ENCODE measurements at places on chromosomes 1 and 21.
A peak's percentile ranks its signal among the peaks of the same experiment; 100 is the strongest.

GRCh38 chr1:147598621-147599361 lies 57.5 kb downstream of the BCL9 start:
- no peak for DNase-seq

GRCh38 chr1:8097077-8097799 lies 71.1 kb upstream of the ERRFI1 start:
- peak; percentile 66 for DNase-seq

DNA sequence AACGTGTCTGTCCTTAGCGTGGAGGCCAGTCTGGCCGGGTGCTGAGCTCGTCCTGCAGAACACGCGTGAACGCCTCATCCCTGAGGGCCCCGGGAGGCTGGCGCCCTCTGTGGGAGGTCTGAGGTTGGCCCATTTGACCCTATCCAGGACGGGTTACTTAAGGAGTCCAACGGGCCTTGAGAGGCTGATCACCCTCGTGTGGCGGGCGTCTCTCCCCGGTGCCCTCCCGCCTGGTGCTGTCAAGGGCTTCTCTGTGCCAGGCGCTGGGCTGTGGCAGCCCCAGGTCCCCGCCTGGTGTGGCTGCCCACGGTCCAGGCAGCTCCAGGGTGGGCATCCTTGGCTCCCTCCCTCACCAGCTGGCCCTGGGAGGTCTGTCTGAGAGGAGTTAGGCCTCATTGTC lies 9.7 kb downstream of the SKI start:
- no peak for DNase-seq

- no peak for DNase-seq
Observed at GRCh38 chr1:168673974-168674683, 54.9 kb downstream of the DPT start.

- DNase-seq, result no peak
Observed at GRCh38 chr1:204380293-204380831, 20.6 kb upstream of the PLEKHA6 start.

- no peak for DNase-seq
Observed at GRCh38 chr21:45416620-45417019, 11.7 kb downstream of the COL18A1 start.

DNA sequence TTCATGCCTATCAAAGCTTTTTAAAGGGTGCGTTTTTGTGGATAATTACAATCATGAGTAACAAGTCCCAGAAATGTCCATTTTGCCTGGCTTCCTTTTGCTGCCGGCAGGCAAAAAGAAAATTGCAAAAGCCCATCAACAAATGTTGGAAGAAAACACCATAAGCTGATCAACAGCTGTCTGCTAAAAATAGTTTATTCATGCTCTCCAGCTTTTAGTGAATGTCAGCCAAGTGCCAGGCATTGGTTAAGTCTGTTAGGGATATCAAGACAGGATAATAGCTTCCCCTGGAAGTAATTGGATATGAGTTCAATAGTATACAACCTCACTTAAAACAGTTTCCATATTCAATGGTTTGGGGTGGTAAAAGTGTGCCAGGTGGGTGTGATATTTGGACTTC lies 13.6 kb upstream of the AGMAT start:
- DNase-seq, result no peak

GRCh38 chr1:211761400-211761799 lies 69.2 kb downstream of the LPGAT1 start:
- DNase-seq, result no peak

- no peak for DNase-seq
Observed at GRCh38 chr1:22971611-22972405, 858 bp downstream of the LACTBL1 start.

DNA sequence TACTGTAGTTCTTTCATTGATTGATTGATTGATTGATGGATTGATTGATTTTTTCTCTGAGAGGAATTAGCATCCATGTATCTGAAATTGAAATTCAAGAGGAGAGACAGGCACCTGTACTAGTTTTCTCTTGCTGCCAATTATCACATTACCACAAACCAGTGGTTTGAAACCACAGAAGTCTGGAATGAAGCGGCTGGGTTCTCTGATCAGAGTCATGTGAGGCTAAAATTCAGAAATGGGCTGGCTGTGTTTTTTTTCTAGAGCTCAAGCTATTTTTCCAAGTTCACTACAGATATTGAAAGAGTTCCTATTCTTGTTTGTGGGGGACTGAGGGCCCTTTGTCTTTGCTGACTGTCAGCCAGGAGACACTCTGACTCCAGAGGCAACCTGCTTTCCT lies 10.0 kb downstream of the NBPF3 start:
- no peak for DNase-seq

DNA sequence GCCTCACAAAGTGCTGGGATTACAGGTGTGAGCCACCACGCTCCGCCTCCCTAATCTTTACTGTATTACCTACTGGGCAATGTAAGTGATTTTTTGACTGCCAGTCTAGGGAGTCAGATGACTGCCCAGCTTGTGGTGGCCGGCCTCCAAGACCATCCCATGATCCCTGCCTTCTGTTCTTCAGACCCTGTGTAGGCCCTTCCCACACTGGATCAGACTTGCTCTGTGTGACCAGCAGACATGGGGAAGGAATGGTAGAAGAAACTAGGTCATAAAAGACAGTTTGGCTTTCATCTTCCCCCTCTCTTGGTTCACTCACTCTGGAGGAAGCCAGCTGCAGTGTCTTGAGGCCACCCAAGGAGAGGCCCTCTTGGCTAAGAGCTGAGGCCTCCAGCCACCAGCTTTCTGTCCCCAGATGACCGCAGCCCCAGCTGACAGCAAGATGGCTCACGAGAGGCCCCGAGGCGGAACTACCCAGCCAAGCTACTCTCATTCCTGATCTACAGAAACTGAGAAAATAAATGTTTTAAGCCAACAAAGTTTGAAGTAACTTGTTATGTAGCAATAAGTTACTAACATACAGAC lies 14.5 kb upstream of the CBR3 start:
- DNase-seq, result no peak

- DNase-seq, result no peak
Observed at GRCh38 chr1:196502437-196502836, 105.8 kb downstream of the KCNT2 start.

GRCh38 chr1:213017447-213018273 lies 2.0 kb upstream of the ANGEL2 start:
- DNase-seq, result no peak

- DNase-seq, result no peak
Observed at GRCh38 chr1:225710804-225711203, 57.9 kb upstream of the ENAH start.

DNA sequence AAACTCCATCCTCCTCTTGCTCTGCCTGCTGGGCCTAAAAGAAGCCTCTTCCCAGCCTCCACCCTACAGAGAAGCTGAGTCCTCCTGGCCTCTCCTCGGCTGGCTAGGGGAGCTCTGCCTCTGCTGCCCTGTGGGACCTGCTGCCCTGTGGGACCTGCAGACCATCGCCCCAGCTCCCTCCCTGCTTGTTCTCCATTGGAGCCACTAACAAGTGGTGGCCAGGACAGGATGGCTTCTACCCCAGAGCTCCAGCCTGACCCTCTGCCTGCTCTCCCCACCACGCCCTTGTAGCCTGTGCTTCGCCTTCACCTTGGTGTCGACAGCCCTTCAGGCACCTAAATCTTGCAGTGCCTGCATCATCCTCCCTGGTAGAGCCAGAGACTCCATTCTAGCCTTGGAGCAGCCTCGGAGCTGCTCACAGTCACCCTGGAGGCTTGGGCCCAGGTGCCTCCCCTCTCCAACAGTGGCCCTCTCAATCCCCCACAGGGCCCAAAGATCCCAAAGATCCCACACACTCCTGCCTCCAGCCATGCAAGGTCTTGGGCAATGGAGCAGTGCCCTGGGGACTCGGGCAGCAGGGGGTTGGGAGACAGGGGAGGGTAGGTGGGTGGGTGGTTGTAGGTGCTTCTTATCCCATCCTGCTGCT lies 3.0 kb downstream of the EPS8L3 start:
- no peak for DNase-seq

DNA sequence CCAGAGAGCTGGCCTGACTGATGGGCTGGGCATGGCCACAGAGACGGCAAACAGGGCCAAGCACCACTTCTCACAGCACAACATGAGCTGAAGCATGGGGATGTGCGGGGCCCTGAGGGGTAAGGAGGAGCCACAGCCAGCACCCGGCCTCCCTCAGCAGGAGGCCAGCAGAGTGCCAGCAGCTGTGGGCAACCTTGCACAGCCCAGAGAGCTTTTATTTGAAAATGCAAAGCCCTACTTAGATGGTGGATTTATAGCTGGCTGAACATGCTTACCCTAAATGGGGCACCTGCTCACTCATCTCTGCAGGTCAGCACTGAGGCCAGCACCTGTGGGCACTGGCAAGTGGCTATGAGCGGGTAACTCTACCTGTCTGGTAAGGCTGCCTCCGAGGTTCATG lies 44.1 kb downstream of the SLC66A1 start:
- no peak for DNase-seq

GRCh38 chr1:160916666-160917065 lies 31.7 kb upstream of the ITLN1 start:
- DNase-seq, result no peak

GRCh38 chr21:17139696-17140095 lies 373.1 kb upstream of the CXADR start:
- DNase-seq, result no peak

DNA sequence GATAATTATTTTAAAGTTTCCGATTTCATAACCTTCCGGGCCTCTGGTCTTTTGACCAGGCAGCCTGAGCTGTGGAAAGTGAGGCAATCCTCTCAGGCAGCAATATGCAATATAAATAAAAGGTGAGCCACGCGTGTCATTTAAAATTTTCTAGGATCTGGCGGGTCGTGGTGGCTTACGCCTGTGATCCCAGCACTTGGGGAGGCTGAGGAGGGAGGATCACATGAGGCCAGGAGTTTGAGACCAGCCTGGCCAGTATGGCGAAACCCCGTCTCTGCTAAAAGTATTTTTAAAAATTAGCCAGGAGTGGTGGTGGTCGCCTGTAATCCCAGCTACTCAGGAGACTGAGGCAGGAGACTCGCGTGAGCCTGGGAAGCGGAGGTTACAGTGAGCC lies 546 bp upstream of the ZNF695 start:
- DNase-seq, result no peak

GRCh38 chr1:80962564-80962963 lies 838.2 kb upstream of the ADGRL2 start:
- no peak for DNase-seq

- DNase-seq, result no peak
Observed at GRCh38 chr1:203327684-203328457, 22.6 kb downstream of the BTG2 start.

DNA sequence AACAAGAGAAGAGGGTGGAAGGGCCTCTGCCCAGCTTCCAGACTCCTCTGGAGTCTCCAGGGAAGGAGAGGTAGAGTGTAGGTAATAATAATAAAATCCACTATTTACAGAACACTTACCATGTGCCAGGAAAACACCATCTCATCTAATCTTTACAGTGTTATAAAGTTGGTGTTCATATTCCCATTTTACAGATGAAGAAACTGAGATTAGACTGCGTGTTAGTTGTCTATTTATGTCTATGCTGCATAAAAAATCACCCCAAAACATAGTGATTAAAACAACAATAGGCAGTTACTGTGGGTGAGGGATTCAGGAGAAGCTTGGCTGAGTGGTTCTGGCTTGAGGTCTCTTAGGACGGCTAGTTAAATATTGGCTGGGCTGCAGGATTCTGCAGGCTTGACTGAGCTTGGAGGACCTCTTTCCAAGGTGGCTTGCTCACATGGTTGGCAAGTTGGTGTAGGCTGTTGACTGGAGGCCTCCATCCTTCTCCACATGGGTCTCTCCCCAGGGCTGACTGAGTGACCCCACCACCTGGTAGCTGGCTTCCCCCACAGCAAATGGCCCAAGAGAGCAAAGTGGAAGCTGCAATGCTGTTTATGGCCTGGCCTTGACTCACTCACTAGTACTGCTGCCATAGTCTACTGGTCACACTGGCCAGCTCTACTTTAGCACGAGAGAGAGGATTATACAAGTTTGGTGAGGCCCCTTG lies 6.5 kb upstream of the ALX3 start:
- no peak for DNase-seq

GRCh38 chr1:171127501-171127900 lies 36.8 kb downstream of the FMO3 start:
- no peak for DNase-seq

GRCh38 chr1:243553090-243553489 lies 297.0 kb downstream of the AKT3 start:
- DNase-seq, result no peak

DNA sequence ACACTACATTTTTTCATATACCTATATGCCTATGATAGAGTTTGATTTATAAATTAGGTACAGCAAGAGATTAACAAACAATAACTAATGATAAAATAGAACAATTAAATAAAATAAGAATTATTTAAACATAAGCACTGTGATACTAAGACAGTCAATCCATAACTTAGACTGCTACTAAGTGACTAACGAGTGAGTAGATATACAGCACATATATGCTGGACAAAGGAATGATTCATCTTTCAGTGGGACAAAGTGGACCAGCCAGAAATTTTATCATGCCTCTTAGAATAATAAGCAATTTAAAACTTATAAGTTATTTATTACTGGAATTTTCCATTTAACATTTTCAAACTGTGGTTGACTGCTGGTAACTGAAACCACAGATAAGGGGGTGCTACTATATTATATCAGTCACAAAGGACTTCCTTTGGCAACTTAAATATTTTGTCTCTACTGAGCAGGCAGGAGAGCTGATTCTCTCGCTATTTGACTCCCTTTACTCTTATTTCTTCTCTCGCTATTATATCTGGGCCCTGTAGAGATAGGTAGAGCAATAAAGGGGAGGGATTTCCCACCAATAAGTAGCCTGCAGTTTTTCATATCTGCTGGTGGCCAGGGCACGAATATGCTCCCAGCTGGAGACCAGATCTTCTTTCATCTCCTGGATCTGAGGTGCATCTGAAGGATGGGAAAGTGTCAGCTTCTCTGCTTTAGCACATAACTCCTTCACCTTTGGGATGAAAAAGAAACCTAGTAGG lies 10.8 kb downstream of the SPTA1 start:
- DNase-seq, result no peak

GRCh38 chr21:34192646-34193285 lies 119.4 kb downstream of the MRPS6 start:
- no peak for DNase-seq

DNA sequence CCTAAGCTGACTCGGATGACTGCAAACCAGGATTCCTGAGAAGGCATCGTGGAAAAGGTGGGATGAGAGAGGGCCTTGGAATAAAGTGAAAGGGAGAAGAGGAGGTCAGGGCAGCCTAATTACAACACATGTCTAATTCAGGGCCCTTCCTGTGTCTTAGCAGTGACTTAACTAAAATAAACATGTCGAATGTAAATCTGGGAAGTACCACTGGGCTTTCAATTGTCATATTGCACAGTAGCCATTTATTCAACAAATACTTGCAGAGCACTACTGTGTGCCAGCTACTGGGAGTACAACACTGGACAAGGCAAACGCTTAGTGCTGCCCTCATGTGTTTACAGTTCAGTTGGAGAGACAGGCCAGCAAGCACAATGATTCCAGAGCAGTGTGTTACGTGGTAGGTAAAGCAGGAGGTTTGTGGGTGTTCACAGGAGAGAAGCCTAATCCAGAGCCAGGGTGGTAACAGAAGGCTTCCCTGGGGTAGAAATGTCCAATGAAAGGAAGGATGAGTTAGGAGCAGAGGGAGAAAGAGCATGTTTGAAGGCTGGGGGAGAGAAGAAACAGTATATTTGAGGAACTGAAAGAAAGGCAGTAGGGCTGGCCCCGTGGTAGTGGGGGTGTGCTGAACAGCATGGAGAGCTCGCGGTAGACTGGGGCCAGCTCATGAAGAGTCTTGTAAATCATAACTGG lies 38.0 kb upstream of the RASAL2 start:
- no peak for DNase-seq
